ENCODE measurements at places on chromosomes 7 and 10.

DNA sequence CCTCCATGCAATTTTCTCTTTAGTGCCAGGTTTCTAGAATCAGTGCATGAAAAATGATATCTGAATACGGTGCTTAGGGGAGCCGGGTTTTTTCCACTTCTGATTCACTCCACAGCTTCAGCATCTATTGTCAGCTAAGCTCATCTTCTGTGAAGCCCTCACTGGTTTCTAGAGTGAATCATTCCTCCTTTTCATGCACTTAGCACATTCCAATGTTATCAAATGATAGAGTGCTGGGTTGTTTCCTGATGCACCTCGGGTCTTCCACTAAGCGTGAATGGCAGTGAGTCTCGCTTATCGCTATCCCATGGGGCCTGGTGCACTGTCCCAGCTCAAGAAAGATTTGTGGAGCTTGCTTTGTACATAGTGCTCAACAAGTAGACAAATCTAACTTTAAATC, 170.9 kb upstream of the RHEB start:
- peak; percentile 61 for DNase-seq

GRCh38 chr10:100653957-100654781, 91.2 kb upstream of the PAX2 start:
- no peak for DNase-seq

- no peak for DNase-seq
Observed at GRCh38 chr7:105137898-105138297, 123.9 kb downstream of the KMT2E start.

DNA sequence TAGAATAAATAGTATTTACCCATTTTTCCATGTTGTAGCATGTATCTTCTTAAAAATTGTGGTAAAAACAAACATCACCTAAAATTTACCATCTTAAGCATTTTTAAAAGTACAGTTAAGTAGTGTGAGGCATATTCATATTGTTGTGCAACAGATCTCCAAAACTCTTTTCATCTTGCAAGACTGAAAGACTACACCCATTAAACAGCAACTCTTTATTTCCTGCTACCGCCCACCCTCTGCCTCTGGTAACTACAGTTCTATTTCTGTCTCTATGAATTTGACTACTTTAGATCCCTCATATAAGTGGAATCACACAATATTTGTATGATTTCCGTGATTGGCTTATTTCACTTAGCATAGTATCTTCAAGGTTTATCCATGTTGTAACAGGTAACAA, 40.0 kb upstream of the AGBL3 start:
- DNase-seq, result no peak

DNA sequence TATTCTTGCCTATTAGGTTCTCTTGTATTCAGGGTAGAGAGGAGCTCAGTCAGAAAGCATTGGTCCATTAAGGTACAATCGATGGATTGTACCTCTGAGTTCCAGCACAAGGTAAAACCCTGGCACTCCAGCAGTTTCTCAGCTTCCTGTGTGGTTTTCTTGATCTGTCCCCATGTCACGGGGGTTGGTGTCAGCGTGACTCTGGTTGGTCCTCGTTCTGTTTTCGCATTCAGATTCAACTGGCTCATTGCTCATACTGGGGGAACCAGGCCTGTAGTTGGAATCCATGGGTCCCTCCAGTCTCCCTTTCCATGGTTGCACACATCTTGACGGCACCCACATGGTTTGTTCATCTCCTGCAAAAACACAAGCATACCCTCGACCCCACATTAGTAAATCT, 32.7 kb upstream of the RASGEF1A start:
- no peak for DNase-seq

DNA sequence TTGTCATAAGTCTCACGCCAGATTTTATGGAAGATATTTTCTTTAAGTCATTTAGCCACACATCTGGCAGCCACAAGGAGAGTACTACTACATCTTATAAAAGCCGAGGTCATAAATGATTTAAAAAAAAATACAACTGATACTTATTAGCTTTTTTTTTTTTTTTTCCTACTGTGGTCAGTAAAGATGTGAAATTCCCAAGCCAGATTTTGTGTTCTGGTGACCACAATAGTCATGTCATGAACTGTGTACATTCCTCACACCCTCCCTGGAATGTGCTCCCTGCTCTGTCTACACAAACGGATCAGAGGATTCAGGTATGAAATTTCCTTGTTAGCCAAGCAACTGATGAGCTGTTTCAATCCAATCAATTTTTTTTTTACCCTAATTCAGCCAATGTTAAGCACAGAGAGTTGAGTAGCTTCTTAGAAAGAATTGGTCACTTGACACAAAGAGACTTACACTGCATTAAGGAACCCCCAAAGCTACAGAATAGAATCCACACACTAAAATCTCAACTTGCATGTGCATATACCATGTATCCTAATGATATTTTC, 54.7 kb downstream of the CHRM2 start:
- peak; percentile 22 for DNase-seq

GRCh38 chr10:127907411-127908105, 655 bp downstream of the PTPRE start:
- no peak for DNase-seq

GRCh38 chr10:110017907-110018306, 10.1 kb downstream of the ADD3 start:
- peak; percentile 53 for DNase-seq

DNA sequence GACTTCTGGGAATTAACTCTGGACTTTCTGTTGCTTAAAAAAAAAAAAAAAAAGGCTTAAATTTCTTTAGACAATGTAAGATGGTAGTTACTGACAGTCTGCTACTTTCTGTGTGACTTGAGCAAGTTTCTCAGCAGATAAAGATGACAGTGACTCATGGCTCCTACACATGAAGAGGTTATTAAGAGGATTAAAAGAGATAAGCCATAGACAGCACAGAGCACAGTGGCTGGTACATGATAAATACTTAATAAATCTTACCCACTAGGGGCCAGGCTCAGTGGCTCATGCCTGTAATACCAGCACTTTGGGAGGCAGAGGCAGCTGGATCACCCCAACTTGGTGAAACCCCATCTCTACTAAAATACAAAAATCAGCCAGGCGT, 174.8 kb downstream of the JAZF1 start:
- DNase-seq, result no peak

DNA sequence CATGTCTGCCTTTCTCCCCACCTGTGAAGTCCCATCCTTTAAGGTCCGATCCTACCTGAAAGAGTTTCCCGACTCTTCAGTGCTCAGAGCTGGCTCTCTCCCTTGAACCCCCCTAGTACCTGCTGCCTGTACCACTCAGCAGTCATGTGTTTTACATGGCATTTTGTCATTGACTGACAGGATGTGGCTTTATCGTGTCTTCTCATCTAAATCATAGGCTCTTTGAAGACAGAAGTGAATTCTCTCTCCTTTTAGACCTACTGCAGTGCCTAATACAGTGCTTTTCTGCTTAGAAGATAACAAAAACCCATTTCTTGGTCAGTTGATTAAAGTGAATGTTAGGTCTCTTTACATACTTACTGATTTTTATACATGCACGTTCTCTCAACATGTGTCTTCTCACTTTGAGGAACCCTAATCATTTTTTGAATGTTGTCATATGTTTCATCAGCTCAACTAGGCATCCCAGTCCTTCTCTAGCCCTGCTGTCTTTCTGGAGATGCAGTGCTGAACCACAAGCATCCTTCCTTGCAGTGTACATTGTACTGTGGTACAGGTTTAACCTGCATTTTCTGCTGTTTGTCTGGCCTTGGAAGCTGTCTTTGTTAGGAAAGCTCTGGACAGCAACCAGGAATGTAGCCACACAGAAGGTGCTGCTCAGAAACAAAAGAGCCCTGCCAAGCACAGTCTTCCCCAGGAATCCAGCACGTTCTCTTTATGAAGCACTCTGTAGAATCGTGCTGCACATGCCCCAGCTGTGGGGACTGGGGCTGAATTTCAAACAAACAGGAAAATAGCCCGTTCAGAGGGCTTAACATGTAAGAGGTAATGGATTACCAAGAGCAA, 28.1 kb upstream of the LRRC4 start:
- no peak for DNase-seq

DNA sequence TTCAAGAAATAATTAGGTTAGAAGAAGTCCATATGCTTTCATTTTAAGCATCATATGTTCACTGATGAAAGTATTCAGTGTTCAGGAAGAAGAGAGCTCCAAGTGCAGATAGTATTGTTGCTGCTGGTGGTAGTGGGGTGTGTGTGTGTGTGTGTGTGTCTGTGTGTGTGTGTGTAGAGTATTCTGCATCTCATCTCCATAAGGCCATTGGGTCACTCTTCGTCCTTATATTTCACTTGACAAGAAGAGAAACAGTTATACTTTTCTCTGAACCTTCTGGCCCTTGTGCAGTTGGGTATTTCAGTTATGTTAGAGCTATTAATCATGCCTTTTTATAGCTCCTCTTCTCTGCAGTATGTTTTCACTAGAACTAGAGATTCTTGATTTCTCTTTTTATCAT, 26.2 kb downstream of the ADAM22 start:
- no peak for DNase-seq

DNA sequence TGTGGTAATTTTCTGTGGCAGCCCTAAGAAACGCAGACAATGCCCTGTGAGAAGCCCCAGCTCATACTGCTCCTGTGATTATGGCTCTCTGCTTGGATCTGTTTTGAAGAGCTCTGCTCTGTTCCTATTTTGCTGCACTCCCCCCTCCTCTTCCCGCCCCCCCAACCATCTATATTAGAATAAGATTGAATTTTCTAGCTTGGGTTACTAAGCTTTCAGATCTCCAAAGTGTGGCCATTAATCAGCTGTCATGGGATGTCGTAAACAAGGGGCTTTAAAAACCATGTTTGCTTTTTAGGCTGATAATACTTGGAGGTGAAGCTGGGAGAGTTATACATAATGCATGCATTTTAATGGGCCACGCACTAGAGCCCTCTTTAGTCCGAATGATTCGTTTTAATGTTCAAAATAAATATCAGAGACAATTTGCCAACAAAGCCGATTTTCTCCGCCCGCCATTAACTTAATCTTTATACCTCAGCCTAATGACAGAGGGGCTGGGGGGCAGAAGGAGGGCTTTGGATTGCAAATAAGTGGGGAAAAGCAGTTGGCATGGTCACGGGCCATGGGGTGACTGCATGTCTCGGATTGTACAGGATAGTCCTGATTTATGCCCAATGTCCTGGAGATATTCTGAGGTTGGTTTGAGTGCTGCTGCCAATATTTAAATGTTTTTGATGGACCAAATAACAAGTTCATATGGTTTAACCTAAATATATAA, 165.5 kb downstream of the RPS24 start:
- no peak for DNase-seq

DNA sequence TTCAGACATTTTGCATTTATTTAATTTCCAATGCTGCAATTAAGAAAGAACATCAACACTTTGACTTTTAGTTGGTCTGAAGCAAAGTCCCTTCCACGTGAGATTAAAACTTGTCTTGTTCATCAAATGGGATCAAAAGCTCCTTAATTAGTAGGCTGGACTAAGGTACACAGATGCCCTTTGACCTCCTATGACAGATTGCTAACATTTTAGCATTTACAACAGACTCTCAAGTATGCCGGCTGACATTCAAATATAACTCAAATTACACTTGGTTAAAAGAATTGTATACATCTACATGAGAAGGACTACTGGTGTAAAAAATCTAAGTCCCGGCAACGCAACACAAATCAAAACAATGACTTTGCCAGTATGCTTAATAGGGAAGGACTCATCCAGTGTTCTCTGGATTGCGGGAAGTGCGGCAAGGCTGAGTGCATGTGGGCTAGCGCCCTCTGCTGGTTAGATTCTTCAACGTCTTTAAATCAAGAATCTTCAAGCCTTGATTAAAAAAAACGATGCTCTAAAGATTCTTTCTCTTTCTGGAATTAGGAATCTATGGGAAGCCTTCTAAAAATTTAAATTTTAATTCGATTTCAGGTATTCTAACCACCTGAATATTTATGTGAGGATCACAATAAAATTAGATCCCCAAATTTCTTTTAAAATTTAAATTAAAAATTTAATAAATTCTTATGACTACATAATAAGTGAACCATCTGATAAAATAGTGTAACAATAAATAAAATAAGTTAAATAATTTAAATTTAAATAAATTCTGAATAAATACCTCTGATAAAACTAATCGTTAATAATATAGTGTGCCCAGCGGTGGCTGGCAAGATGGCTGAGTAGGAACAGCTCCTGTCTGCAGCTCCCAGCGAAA, 444.7 kb downstream of the DGKB start:
- peak; percentile 23 for DNase-seq

GRCh38 chr7:32943252-32944030, 13.8 kb upstream of the FKBP9 start:
- no peak for DNase-seq

- DNase-seq, result no peak
Observed at GRCh38 chr10:35696392-35697287, 54.5 kb upstream of the FZD8 start.

- no peak for DNase-seq
Observed at GRCh38 chr7:35019179-35019729, 18.0 kb downstream of the DPY19L1 start.

- DNase-seq, result no peak
Observed at GRCh38 chr7:138468244-138469123, 8.4 kb downstream of the TRIM24 start.

DNA sequence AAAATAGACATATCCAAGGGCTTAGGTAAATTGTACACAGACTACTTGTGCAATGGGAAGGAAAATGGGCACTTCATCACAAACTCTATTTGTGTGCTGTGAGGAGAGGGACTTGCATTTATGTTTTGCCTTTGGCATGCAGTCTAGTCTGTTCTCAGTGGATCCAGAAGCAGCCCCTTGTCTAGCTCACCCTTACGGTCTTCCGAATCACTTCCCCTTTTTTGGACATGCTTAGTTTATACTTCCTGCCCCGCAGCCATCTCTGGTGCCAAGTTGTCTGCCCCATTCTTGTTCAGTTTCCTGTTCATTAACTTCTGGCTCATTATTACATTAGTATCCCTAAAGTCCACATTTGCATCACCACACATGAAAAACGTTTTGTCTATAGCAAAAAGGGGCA, 161.6 kb downstream of the NRCAM start:
- DNase-seq, result no peak

DNA sequence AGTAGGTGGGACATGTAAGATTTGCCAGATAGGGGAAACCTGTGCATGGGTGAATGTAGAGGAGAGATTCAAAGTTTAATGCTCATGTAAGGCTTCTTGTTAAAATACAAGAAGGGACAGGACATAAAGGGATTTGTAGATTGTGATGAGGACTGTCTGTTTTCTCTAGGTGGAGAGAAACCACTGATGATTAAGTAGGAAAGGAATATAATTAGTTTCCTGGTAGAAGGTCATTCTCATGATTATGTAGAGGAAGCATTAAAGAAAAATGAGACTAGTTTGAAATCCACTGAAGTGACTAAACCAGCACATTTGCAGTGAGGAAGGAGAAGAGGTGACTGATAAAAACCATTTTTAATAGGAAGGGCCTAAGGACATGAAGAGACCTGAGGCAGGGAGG, 19.6 kb upstream of the MACC1 start:
- no peak for DNase-seq

GRCh38 chr7:148699024-148699781, 500 bp downstream of the CUL1 start:
- DNase-seq, result peak; percentile 48
